ENCODE measurements at places on chromosomes 3 and 15.

DNA sequence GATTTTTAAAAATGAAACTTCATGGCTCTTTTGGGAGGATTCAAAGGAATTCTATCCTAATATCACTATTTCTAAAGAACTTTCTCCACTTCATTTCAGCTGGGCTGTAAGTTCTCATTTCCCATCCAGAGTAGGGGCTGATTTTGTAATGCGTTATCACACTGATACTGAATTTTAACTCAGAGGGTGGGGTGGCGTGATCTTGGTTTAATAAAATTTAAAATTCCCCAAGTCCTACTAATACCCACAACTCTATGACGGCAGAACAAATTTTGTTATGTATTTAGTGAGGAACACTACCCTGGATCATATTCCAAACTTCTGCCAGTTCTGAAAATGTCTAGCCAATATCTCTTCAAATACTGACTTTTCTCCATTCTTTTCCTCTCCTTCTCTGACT is 92.7 kb downstream of the ASB7 start:
- DNase-seq: no peak
- no peaks in the 10 kb centered on the region for H3K36me3 ChIP-seq
- H3K27me3 ChIP-seq: 0 out of 2 replicates have a peak, but pooled peaks cover 3% of the 10 kb centered on the region

GRCh38 chr15:45393851-45394250 is 15.5 kb upstream of the GATM start:
- H3K4me1 ChIP-seq: peaks cover 17% of the 10 kb centered on the region
- no peaks in the 10 kb centered on the region for H3K27me3 ChIP-seq
- H3K4me3 ChIP-seq: no peak overlapping the region
- H3K27ac ChIP-seq: no peak overlapping the region
- no peak for DNase-seq

DNA sequence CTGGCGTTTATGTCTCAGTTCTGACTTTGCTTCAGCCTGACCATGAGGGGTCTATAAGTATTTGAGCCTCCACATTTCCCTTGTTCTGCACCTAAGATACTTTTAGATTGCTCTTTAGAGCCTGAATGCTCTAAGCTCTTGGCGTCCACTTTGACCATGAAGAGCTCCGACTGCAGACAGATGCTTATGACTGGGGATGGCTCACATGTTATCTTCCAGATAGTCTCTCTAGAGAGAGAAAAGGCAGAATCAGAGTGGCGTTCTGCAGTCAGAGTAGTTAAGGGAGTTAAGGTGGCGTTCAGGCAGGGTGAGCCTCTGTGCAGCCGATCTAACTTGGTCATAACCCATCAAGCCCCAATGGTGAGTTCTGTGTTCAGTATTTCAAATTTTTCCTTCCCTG is 487.9 kb upstream of the NR2F2 start:
- no peak for DNase-seq
- H3K36me3 ChIP-seq: no peaks in the 10 kb centered on the region
- no peaks in the 10 kb centered on the region for H3K4me1 ChIP-seq
- no peak overlapping the region for H3K4me3 ChIP-seq
- no peaks in the 10 kb centered on the region for H3K27me3 ChIP-seq
- no peak overlapping the region for H3K27ac ChIP-seq

GRCh38 chr15:92810418-92811138 is 89.5 kb upstream of the CHD2 start:
- H3K4me3 ChIP-seq: peak overlapping the region; percentile 77
- H3K4me1 ChIP-seq: peaks cover 36% of the 10 kb centered on the region
- H3K36me3 ChIP-seq: no peaks in the 10 kb centered on the region
- H3K27ac ChIP-seq: peak overlapping the region; percentile 98
- no peaks in the 10 kb centered on the region for H3K27me3 ChIP-seq

DNA sequence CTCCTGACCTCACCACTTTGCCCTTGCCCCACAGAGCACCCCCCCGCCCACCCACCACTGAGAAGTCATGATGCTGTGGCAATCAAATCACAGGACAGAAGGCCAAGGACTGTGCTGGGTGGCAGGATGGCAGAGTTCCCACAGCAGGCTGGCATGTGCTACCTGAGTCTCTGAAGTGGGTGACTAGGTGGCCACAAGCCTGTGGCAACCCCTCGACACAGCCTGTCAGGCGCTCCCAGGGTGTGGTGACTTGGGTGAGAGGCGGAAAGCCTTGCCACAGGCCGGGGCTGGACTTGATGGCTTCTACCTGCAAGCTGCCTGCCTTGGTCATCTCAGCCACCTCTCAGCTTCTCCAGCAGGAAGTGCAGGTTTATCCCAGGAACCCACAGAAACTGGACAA is 15.6 kb upstream of the DUSP7 start:
- H3K36me3 ChIP-seq: no peaks in the 10 kb centered on the region
- no peaks in the 10 kb centered on the region for H3K27me3 ChIP-seq
- H3K4me1 ChIP-seq: peaks cover 24% of the 10 kb centered on the region
- H3K4me3 ChIP-seq: no peak overlapping the region

- no peaks in the 10 kb centered on the region for H3K4me1 ChIP-seq
- H3K27me3 ChIP-seq: no peaks in the 10 kb centered on the region
- H3K4me3 ChIP-seq: no peak overlapping the region
- DNase-seq: no peak
Measured at GRCh38 chr3:148158210-148158609, 539.5 kb upstream of the AGTR1 start.

GRCh38 chr3:177882124-177882648 is 654.0 kb upstream of the KCNMB2 start:
- no peak for DNase-seq
- H3K27ac ChIP-seq: no peak overlapping the region
- H3K4me3 ChIP-seq: no peak overlapping the region
- no peaks in the 10 kb centered on the region for H3K27me3 ChIP-seq
- H3K36me3 ChIP-seq: no peaks in the 10 kb centered on the region
- no peaks in the 10 kb centered on the region for H3K4me1 ChIP-seq

DNA sequence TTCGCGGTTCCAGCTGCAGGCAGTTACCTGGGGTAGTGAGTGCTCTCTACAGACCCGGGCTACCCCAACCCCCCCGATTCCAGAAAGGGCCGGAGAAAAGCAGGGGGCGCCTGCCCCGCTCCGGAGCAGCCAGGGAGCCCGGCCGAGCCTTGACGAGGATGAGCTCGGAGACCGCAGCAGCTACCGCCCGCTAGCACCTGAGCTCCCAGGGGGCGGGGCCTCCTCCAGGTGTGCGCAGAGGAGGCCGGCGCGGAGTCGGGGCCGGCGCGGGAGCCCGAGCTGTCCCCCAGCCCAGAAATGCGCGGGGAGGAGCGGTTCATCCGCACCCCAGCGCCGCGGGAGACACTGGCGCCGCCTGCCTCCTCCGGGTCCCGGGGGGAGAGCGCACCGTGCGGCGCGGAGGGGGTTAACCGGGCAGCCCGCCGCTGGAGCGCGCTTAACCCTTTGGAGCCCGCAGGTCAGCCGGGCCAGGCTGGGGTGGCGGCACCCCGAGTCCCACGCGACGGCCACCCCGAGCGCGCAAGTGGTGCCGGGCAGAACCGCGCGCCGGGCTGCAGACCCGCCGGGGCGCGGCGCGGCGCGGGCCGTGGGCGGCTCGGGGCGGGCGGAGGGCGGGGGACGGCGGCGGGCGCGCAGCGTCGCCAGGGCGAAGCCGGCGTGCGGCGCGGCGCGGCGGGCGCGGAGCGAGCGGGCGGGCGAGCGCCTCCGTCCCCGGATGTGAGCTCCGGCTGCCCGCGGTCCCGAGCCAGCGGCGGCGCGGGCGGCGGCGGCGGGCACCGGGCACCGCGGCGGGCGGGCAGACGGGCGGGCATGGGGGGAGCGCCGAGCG is at the start of gene CACNA1D:
Gene CACNA1D, plus strand, starts transcription at position 649 of the 829 bp plus-strand sequence. CDS start 556 bp downstream, outside the sequence.
- H3K36me3 ChIP-seq: no peaks in the 10 kb centered on the region
- no peaks in the 10 kb centered on the region for H3K27me3 ChIP-seq
- no peak within 1 kb of the TSS for H3K4me3 ChIP-seq
- no peak for DNase-seq
- H3K27ac ChIP-seq: no peak within 1 kb of the TSS
- no peaks in the 10 kb centered on the region for H3K4me1 ChIP-seq

DNA sequence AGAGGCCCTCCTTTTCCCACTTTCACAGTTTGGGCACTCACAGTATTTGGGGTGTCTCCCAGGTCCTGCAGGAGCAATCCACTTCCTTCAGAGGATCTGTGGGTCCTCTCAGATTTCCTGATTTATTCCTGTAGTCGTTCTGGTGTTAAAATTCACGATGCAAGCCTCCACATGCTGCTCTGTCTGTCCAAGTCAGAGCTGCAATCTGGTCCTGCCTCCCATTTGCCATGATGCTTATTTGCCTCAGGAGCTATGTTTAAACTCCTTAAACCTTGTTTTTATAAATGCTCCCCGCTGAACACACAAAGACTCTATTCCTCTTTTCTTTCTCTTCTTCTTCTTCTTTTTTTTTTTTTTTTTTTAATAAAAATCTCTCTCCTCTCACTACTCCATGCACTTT is 558.7 kb upstream of the NECTIN3 start:
- DNase-seq: no peak
- no peaks in the 10 kb centered on the region for H3K4me1 ChIP-seq
- no peaks in the 10 kb centered on the region for H3K36me3 ChIP-seq

DNA sequence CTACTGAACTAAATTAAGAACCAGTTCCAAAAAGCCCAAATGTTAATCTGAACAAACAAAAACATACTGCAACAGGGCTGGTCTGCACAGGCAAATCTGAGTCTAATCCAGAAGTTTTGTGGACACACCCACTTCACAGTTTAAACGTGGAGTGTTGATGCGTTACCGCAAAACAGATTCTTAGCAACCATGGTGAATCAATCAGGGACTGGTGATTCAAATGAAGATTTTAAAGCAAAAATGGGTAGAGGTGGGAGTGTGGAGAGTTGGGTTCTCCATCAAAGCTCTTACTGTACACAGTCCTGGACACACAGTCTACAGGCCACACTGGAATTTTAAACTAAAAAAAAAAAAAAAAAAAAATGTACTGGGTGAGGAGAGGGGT is 5.2 kb downstream of the ANXA2 start:
- no peaks in the 10 kb centered on the region for H3K27me3 ChIP-seq
- H3K27ac ChIP-seq: no peak overlapping the region
- DNase-seq: no peak
- H3K4me3 ChIP-seq: no peak overlapping the region
- H3K36me3 ChIP-seq: no peaks in the 10 kb centered on the region

- DNase-seq: no peak
- no peaks in the 10 kb centered on the region for H3K4me1 ChIP-seq
- no peaks in the 10 kb centered on the region for H3K27me3 ChIP-seq
- H3K27ac ChIP-seq: no peak overlapping the region
- H3K36me3 ChIP-seq: no peaks in the 10 kb centered on the region
Measured at GRCh38 chr3:177448987-177449359, 251.7 kb upstream of the TBL1XR1 start.

Data from Karpas-422 (cell line).